ENCODE measurements at places on chromosomes 2 and 18.
A peak's percentile ranks its signal among the peaks of the same experiment; 100 is the strongest.

DNA sequence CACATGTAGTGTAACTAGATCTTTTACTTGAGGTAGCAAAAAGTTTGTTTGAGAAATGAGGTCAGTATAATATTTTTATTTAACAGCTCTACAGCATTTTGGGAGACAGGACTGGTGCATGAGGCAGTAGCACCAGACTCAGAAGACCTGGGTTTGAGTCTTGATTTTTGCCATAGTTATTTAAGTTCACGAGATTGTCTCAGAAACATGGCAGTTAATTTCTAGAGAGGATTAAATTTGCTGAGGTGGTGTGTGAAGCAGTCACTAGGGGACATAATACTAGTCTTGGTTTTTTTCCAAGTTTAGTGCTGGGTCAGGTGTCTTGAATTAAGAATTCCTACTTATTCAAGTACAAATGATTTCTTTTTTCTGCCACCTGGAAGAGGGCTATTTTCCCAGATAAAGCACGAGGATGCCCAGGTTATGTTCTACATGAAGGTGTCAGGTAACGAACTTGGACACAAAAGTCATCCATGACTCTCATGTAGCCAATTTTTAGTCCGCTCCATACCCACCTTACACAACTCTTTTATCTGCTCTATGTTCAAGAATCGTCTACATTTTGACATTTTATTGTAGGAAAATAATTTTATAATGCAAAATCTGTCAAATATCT, 1.4 kb downstream of the MARCHF7 start:
- DNase-seq: peak; percentile 53

GRCh38 chr2:68659081-68659480, 15.7 kb downstream of the PROKR1 start:
- no peak for DNase-seq

DNA sequence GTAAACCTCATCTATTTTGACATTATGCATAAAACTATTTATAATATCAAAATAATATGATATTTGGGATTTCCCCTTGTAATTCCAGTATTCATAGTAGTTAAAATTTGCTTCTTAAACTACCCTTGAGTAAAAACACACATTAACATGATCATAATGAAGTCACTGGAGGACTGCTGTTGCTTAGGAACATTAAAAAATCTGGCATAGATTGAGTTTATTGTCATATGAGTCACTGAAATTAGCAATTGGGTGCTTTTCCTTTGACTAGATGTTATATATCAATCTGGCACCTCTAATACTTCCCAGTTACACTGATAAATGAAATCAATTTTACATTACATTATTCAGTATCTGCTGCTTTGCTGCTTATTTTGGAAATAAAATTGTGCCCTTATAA, 57.0 kb upstream of the ZC3H15 start:
- DNase-seq: no peak

- no peak for DNase-seq
Observed at GRCh38 chr2:147649998-147650397, 194.8 kb upstream of the ACVR2A start.

GRCh38 chr2:127410871-127411652, 7.2 kb upstream of the PROC start:
- DNase-seq: no peak

DNA sequence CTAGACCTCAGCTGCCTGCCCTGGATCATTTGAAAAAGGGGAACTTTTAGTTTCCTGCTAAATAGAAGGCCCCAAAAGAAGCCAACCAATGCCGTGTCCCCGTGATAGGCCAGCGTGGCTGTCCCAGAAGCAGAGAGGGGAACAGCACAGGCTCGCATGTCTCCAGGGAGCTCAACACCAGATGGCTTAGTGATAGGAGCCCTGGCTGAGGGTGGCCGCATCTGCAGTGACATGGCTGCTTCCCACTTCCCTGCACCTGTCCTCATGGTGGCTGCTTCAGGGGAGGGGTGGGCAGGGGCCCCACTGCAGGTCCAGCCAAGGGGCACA, 79.6 kb downstream of the MBP start:
- DNase-seq: peak; percentile 52

DNA sequence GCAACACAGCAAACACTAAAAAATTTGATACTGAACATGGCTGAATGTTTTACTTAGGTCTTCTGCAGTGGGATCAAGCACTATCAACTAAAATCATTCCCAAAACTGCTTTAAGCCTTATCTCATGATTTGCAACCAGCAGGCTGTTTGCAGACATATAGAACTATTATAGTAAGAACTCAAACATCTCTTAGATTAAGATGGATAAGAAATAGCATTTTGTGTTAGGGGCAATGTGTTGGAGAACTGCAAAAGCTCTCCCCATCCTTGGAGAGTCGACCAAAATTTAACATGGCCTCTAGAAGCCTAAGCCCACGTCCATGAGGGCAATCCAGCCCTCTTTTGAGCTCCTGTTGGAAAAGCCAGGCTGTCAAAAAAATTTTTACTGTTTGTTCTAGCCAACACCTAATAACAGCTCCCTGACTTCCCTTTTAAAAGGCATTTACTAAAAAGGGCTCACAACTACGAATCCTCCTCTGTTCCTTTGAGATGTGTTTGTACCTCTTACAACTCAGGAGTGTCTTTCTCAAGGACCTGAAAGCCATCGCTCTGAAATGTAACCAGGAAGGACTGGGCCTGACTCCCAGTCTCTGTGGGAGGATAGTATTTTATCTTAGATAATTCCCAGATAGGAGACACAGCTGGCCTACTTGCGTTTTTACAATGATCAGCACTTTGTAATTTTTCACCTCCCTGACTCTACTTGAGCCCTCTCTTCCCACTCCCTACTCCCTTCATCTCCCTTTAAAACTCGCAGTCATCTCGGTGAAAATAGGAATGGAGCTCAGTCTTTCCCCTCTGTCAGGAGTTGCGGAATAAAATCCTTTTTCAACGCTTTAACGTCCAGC, 1.4 kb downstream of the KRCC1 start:
- peak; percentile 24 for DNase-seq

DNA sequence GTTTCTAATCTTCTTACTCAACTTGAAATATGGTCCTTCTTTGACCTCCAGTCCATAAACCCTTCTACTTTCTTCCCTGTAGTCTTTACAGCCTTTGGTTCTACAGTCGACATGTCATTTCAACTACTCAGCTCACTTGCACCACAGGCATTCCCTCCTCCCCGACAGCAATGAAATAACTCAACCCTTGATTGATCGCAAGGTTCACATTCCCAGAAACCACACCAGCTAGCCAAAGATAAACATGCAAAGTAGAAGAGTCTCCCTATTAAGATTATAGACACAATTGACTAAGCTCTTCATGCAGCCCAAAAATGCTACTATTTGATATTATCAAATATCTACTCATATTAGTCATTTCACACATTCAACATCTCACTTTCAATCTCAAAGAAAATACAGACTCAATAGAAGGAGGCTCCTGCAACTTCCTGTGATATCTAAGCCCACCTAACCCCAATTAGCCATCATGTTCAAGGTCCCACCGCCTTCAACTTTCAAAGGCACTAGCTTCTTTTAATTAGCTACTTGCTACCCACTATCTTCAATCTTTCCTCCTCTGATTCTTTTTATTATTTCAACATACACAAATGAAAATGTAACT, 50.8 kb downstream of the RTTN start:
- DNase-seq: no peak

- no peak for DNase-seq
Observed at GRCh38 chr2:74632209-74632938, 15.8 kb downstream of the M1AP start.

- no peak for DNase-seq
Observed at GRCh38 chr2:98280376-98281102, 65.7 kb upstream of the CNGA3 start.

DNA sequence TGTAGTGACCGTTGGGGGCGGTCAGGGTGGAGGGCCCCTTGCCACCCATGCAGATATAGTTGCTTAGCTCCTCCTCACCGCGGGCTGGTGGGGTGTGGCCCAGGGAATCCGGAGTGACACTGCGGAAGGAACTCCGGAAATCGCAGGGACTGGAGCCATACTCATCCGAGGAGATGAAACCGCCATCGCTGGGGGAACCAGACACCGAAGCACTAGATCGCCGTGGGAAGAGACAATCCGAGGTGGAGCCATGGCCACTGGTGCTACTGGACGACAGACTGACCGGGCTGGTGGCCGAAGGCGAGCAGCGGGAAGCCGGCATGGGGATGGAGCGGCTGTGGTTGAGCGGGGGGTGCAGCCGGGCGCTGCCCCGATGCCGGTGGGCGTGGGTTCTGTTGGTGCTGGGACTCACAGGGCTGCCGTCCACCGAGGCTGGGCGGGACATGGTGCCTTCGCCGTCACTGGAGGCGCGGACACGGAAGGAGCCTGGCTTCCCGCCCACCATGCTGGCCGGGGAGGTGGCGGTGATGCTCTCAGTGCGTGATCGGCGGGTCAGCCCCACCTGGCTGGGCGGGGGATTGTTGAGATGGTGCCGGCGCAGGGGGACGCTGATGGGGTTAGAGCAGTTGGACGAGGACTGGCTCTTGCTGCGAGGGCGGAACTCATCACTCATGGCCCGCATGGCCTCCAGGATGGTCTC, 2.2 kb downstream of the IRS1 start:
- DNase-seq: no peak

GRCh38 chr18:69689121-69689759, 258.4 kb downstream of the CD226 start:
- DNase-seq: no peak

- DNase-seq: no peak
Observed at GRCh38 chr2:28664120-28664842, 87.3 kb upstream of the PPP1CB start.

DNA sequence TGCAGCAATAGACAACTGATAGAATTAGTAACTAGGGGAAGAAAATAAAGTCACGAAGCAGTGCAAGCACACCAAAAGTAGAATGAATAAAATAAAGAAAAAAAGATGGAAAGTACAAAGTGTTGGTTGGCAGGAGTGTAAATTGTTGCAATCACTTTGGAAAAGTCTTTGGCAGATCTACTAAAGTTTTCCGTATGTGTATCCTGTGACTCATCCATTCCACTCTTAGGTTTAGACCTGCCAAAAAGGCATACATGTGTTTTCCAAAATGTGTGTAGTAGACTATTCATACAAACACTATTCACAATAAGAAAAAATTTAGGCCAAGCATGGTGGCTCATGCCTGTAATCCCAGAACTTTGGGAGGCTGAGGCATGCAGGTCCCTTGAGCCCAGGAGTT, 282.1 kb upstream of the FSIP2 start:
- no peak for DNase-seq

DNA sequence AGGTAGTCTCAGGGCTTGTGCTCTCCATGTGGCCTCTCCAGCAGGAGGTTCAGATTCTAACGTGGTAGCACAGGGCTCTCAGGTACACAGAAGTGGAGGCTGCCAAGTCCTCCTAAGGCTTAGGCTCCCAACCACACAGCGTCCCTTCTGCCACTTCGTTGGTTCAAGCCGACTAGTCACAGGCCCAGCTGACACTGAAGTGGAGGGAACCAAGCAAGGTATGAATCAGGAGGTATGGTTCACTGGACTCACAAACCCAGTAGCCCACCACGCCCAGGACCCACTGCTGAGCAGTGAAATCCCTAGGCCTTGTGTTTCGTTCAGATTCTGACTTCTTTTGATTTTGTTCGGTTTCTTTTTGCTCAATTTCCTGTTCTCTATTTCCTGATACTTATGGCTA, 46.0 kb upstream of the SEC11C start:
- no peak for DNase-seq

DNA sequence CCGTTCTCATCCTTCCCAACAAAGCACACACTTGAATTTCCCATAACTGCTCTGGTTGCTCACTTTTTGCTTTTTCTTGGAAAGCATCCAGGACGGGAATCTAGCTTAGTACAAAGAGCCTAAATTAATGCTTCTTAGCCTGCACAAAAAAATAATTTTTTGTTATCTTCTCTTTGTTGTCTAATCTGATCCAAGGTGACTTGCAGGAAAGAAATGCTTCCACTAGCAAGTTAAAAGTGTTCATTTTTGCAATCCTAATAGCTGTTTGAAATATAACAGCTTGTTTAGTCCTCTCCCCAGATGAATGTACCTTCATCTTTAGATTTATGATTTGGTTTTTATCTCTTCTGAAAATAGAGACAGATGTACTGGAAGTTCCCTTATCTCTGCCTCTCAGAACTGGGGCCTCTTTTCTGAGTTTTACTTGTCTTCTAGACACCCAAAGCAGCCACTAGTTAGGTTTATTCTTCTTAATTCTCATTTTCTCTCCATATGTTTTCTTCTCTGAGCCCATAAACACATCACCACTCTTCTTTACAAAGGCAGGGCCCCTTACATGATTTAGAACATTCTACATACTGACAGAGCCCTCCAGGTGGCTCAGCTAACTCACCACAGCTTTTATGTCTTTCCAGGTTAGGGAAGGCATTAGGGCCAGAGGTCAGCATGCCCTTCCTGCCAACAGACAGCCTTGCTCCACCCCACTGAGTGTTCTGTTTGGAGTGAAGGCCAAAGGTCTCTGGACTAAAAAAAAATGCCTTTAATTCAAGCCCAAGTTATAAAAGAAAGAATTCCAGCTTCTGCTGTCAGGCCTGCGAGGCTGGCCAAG, 74.7 kb upstream of the MAP4K3 start:
- peak; percentile 74 for DNase-seq

DNA sequence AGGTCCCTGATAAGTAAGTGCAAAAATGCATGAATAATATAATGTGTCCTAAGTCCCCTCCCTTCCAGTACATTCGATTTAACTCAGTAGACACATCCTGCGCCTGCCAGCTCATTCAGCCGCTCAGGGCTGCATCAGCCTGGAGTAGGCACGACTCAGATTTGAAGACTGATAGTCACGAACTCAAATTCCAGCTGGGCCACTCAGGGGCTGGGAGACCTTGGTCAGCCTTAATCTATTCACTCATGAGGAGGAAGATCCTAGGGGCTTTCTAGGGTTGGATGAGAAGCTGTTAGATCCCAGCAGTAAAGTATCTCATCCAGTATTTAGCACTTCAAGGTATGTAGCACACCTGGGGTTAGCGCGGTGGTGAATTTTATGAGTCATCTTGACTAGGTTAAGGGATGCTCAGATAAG, 98.9 kb upstream of the ODC1 start:
- DNase-seq: no peak

- DNase-seq: no peak
Observed at GRCh38 chr2:205629091-205629776, 53.1 kb upstream of the NRP2 start.

- DNase-seq: no peak
Observed at GRCh38 chr2:218807626-218808025, 24.0 kb downstream of the PRKAG3 start.

GRCh38 chr18:11883153-11883552, 25.0 kb downstream of the MPPE1 start:
- DNase-seq: no peak

GRCh38 chr2:57937456-57937855, 109.2 kb upstream of the VRK2 start:
- DNase-seq: no peak

- no peak for DNase-seq
Observed at GRCh38 chr2:184780944-184781343, 182.6 kb downstream of the ZNF804A start.

- no peak for DNase-seq
Observed at GRCh38 chr2:238224356-238225035, 15.3 kb downstream of the HES6 start.

- no peak for DNase-seq
Observed at GRCh38 chr2:232341061-232341738, 37.4 kb upstream of the ALPP start.
